Activated T-cell treated with anti-CD3 and anti-CD28 coated beads for 24 hours (primary cell): ENCODE measurements at places on chromosomes 2 and 18.

GRCh38 chr2:113178891-113179290, 5.1 kb downstream of the PSD4 start:
- peak; percentile 50 for DNase-seq

DNA sequence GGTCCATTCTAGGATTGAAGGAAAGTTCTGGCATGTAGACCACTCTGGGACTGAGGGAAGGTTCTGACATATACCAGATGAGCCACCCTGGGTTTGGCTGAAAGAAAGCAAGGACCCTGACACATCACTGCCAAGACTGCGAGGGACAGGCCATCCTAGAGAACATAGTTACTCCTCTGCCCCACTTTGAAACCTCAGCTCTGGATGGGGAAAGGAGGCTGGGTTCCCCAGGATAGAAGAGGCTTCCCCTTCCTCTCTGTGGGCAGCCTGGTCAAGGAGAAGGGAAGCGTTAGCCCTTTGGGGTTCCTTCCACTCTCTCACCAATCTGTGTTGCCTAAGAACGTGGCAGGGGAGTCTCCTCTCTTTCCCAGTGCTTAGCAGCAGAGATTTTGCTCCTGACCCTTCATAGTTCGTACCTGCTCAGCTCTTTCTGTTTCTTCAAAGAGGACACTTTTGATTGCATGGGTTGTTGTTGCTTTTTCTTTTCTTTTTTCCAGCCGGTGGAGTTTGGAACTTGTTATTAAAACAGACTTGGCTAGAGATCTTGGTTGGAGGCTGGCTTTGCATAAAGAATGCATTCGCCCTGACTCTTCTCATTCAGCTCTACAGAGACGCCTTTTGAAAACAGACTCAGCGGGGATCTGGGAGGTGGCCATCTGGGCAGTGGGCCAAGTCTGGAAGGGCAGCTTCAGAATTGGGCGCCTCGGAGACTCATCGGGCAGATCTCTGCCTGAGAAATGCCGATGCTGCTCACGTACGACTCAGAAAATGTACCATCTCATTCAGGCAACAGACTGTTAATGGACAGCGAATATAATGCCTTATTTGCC, 166.1 kb downstream of the CLIP4 start:
- DNase-seq: no peak

- no peak for DNase-seq
These were observed 67.1 kb downstream of the ABCG8 start for GRCh38 chr2:43905871-43906270.

GRCh38 chr18:25503567-25504081, 151.7 kb upstream of the ZNF521 start:
- DNase-seq: no peak

DNA sequence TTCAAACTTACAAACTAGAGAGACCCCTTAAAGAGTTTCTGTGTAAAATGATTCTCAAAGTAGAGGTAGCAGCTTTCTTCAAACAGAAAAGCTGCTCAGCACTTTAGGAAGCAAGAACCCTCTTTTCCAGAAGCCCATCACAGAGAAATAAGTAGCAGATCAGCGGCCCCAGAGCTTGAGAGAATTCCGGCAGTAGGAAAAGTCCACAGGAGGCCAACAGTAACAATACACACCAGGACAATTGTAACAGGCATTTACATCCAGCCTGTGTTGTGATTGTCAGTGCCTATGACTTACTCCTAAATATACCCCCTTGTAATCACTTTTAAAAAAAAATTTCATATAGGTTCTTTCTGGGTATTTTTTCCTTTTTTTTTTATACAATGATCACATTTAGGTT, 161.4 kb upstream of the ACVR2A start:
- DNase-seq: no peak

DNA sequence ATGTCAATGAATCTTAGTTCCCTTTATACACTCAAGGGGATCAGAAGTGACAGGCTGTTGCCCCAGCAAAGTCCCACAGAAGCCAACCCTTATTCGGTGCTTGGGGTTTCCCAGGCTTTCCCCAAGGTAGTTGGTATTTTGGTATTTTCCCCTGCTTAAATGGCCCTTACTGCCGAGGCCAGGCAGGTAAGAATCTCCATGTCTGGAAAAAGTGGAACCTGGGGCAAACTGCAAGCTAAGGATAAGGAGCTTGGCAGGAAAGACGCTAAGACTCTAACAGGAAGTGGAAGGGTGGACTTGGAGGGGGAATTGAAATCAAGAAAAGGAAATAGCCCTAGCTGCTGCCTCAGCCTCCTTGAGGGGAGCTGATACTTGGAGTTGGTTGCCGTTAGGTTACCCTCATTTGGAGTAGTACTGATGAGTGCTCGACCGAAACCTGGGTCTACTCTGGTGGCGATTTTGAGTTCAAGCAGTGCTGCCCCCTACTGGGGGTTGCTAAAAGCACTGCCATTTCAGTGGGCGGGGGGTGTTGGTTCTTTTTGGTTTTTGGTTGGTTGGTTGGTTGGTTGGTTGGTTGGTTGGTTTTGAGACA, 3.3 kb upstream of the GPBAR1 start:
- peak; percentile 60 for DNase-seq

DNA sequence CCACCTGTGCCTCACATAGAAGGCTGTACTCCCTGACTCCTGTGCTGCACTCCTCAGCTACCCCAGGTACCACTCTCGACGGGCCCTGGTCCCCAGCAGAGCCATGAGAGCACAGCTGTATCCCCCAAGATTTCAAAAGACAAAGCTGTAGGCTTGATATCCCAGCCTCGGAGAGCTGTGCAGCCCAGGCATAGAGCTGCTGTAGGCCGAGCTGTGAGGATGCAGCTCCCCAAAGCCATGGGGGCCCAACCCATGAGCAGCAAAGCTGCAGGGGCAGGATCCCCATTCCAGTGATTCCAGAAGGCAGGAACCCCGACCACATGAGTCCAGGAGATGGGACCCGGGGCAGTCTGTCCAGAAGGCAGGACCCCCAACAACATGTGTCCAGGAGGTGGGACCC, 123.8 kb upstream of the CBLN2 start:
- DNase-seq: no peak

- DNase-seq: no peak
These were observed 36.8 kb upstream of the RIOK3 start for GRCh38 chr18:23416298-23416697.
